ENCODE measurements at places on chromosomes 16 and 17.

GRCh38 chr17:8656693-8657092 is 26.2 kb upstream of the MYH10 start:
- no peak for DNase-seq

DNA sequence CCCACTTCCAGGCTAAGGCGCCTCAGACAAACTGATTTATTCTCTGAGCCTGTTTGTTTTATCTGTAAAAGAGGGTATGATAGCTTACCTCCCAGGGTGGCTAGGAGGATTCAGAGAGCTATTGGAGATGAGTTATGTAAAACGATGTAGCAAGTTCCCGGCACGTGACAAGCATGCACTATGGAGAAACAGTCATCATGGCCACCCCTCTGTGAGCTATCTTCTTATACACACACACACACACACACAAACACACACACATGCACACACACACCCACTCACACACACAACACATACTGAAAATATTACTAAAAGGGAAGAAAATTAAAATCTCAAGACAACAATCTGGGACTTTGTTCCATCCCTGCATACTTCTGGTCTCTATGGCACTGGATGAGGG is 66.3 kb downstream of the CCT6B start:
- no peak for DNase-seq

- no peak for DNase-seq
Measured at GRCh38 chr16:11384956-11385586, 39.8 kb downstream of the RMI2 start.

DNA sequence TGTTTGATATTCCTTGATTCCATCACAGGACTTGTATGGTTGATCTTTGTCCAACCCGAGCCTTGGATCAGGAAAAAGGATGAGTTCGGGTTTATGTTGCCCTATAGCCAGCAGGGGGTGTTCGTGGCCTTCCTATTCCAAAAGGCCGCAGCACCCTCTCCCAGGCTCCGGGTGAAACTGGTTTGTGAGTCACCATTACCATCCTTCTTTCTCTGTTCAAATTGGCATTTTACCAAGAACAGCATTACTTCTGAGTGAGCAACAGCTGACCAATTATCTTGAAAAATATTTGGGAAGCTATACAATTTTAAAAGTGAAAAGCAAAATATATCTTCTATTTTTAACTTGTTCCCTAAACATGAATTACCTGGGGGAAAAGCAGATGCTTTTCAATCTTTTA is 24.3 kb upstream of the KRT20 start:
- peak; percentile 55 for DNase-seq

DNA sequence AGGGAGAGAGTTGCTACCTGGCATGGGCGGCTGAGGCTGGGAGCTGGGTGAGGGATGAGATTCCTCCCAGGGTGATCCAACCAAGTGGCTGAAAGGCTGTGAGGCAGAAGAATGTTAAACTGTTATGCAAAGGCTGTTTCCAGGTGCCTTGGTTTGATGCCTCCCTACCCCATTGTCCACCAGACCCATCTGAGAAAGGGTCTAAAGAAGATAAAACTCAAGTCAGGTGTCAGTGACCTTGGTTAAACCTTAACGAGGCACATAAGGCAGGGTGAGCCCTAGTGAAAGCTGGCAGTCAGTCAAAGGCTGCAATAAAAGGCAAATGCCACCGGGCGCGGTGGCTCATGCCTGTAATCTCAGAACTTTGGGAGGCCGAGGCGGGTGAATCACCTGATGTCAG is 23.8 kb downstream of the LDHD start:
- DNase-seq = no peak

DNA sequence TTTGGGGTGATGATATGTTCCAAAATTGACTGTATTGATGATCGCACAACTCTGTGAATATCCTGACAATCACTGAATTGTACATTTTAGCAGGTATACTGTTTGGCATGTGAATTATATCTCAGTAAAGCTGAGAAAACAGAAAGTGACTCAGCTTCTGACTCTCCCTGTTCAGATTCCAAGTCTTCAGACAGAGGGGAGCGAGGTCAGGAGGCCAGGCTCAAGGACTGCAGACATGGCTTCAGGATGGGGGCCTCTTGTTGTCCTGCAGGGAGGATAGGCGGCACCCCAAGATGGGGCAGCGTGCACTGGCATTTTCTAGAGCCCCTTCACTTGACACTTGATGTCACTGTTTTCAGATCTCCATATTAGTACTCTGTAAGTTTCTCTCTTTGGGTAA is 45.6 kb downstream of the KNOP1 start:
- no peak for DNase-seq

- DNase-seq = no peak
Measured at GRCh38 chr16:66435896-66436295, 8.8 kb downstream of the BEAN1 start.

GRCh38 chr17:1907909-1908698 is 78.3 kb downstream of the RPA1 start:
- DNase-seq = no peak

GRCh38 chr17:75428543-75429469 is 23.3 kb upstream of the GRB2 start:
- DNase-seq = no peak

DNA sequence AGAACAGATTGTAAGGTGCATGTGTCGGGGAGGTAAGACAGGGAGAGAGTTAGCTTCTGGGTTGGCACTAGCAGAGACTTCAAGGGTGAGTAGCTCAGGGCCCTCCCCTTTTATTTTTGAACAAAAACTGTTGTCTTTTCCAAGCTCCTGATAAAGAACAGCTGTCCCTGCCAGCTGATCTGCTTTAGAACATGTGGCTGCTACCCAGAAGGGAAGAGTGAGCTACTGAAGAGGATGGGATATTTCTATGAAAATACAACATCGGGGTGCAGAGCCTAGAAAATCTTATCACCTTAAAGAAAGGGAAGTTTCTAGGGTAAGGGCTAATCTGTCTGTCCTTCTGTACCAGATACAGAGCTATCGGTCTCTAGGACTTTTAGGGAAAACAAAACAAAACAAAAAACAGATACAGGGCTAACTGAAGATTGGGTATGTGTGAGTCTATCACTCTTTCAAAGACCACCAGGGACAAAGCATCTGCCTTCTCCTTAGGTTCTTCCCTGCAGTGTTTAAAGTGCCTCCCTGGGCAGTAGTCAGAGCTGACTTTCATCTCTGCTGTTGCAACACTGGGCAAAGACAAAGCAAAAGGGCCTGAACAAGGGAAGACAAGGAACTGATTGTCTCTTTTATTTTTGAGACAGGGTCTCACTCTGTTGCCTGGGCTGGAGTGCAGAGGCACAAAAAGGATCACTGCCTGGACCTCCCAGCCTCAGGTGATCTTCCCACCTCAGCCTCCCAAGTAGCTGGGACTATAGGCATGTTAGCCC is 5.0 kb upstream of the DHRS13 start:
- no peak for DNase-seq

GRCh38 chr16:48022496-48022895 is 133.3 kb downstream of the ABCC12 start:
- no peak for DNase-seq

GRCh38 chr16:56889206-56889605 is 24.2 kb downstream of the SLC12A3 start:
- no peak for DNase-seq

DNA sequence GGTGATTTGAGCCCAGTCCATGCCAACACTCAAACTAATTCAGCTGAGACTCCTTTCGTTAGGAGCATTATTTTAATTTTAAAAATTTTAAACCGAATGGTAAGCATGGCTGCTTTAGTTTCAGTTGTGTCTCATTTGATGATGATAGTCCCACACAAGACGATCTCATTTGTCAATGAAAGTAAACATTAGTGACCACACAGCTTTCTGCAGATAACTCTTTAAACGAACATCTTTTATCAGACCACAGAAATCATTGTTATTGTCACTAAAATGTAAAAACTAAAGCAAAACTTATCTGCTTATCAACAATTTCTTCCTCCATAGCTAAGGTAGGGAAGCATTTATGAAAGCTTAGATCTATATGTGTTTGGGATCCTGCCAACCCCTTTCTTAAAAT is 382.2 kb downstream of the ZFHX3 start:
- DNase-seq = no peak

GRCh38 chr17:64348666-64349065 is 42.0 kb downstream of the PECAM1 start:
- no peak for DNase-seq

DNA sequence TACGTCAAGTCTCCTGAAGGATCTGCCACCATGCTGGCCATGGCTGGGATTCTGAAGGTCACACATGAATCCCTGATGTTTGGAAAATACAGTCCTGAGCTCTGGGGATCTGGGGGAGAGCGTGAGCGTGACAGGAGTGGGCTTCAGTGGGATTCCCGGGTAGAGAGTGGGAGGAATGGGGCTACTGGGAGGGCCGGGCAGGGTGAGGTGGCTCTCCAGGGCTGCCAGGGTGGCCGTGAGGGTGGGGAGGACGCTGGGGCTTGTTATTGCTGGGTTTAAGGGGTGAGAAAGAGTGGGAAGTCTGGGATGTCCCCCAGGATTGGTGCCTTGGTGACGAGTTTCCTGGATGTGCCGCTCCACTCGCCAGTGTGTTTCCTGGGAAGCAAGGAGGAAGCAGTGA is 31.3 kb downstream of the FOXL1 start:
- no peak for DNase-seq

GRCh38 chr17:66996926-66997325 is 32.4 kb downstream of the CACNG4 start:
- DNase-seq = no peak

DNA sequence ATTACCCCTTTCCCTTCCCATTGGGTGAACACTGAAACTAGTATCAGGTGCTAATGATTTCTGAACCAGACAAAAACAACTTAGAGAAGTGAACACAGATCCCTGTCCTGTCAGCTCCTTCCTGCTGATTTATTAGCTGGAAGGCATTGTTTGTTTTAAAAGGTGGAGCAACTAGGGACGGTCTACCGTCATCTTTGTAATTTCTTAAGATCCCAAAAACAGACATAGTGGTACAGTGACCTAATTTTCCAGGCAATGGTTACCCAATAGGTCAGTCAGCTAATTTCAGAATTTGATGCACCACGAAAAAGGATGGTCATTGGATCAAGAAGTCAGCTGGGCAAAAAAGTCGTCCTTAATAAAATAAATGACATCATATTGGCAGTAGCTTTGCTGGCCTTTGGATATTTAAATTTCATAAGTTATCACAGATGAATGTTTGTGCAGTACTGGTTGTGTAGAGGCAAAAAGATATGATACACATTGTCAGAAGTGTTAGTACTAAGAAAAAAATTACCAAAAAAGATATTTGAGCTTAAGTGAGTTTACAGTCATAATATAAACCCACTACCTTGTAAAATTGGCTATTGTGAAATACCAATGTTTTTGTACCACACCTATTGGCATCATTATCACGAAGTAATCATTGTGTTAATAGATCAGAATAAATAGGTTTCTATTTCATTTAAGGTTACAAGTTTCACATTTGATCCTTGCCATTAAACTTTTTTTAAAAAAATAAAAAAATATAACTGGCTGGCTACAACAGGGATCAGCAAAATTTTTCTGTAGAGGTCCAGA is 27.2 kb upstream of the KCNJ16 start:
- DNase-seq = no peak

- no peak for DNase-seq
Measured at GRCh38 chr16:17396762-17397498, 73.8 kb downstream of the XYLT1 start.

Measured in stimulated activated naive CD8-positive, alpha-beta T cell treated with anti-CD3 and anti-CD28 coated beads, Interleukin-15, amount 100 ng/mL, for 72 hours (primary cell).